ENCODE measurements at places on chromosomes 7 and 10. TPM values are rescaled to one million over a fixed set of nuclear protein-coding genes. Genes with fewer than 3 reads are reported as not detected.

The SEMA4G gene
- total RNA-seq = 0.52 TPM

The NFKB2 gene
- 8.6 TPM for total RNA-seq

The MAT1A gene
- total RNA-seq = 1.3 TPM

The CCDC7 gene
- total RNA-seq = 6.0 TPM

The PNLIPRP2 gene
- not detected for total RNA-seq

The ASZ1 gene
- total RNA-seq = not detected

The C7orf57 gene
- total RNA-seq = not detected

The CTAGE8 gene
- total RNA-seq = not detected

The CABCOCO1 gene
- total RNA-seq = not detected

DNA sequence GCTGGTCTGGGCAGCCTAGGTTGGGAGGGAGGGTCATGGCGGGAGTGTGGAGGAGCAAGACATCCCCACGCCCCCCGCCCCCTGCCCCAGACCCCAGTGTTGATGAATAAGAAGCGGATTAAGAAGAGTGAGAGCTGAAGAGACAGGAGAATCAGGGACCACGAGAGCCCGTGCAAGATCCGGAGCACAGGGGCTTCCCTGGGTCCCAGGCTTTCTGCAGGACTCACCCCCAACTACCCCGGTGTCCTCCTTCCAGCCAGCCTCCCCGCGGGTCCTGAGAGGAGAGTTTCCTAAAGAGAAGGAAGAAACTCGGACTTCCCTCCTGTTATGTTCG, 20.1 kb downstream of the GHRHR start:
- DNase-seq = no peak

DNA sequence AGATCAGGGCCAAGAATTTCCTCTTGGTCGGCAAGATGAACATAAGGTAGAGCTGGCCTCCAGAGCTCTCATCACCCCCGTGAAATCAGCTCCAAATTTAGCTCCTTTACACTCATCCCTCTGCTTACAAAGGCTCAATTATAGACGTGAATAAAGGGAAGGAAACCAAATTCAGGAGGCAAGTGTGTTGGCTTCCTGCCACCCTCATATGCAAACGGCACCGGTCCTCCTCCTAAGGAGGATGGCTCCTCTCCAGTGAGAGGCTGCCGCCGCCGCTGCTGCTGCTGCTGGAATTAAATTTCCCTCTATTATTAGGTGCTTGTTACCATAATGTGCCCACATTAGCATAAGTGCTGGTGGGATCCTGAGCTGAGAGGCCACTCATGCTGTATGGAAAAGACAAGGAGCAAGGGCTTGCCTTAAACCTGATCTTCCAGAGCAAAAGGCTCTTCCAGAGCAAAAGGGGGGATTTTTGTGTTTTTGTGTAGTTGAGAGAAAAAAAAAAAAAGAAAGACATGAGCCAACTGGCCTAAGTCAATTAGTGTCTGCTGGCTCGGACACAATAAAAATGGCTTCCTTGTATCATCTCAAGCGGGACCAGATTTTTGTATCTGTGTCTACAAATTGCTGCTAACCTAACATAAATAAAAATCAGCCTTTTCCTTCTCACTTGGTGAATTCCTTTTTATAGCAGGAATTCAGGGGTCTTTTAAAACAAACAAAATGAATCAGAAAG, 68.4 kb downstream of the CDHR3 start:
- DNase-seq = no peak

DNA sequence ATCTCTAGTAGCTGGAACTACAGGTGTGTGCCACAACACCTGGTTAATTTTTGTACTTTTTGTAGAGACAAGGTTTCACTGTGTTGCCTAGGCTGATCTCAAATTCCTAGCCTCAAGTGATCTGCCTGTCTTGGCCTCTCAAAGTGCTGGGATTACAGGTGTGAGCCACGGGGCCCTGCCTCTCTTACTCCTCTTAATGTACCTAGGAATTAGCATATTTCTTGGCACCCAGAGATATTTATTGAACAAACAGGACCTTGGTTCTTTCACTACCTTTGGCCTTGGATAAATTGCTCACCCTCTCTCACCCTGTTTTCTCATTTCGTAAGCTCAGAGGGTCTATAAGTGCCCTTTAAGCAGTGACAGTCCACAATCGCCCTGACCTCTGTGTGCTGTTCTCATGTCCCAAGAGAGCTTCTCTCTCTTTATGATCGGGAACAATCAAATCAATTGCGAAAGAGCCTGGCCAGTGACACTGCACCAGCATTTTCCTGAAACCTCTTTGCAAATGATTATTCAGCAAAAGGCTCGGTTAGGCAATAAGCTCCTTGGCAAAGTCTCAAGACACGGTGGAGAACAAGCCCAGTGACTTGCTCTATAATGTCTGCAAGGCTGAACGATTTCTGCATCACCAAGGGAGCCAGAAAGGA, 117.7 kb downstream of the APBB1IP start:
- peak; percentile 64 for DNase-seq

DNA sequence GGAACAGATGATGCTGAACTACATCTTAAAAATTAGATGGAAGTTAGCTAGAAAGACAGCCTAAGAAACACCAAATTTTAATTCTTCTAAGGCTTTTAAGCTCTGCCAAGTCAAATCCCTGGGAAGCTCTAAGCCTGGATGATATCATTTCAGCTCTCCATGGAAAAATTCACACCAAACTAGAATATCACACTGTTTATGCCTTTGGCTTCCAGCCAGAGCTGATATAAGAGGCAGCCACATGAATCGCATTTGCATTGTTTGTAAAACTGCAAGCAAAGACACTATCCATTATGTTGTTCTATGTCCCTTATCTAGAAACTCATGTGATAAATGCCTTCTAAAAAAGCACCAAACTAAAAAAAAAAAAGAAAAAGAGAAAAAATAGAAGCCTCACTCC, 430.4 kb downstream of the GRID1 start:
- no peak for DNase-seq

- no peak for DNase-seq
These were observed 30.0 kb upstream of the PRKAR1B start for GRCh38 chr7:756928-757560.

GRCh38 chr7:155365146-155365874, 67.6 kb downstream of the INSIG1 start:
- no peak for DNase-seq

DNA sequence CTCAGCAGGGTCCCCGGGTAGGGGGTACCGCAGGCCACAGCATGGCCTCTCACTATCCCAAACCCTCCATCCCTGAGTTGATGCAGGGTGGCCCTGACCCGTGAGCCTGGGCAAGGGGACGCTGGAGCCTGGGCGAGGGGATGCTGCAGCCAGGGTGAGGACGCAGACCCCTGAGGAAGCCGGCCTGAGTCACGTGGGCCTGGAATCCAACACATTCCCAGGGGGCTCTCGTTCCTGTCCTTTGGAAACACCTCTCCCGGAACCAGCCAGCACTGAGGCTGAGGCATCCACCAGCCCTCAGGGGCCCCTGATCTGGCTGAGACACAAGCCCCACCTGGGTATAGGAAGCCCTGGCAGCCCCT, 61.5 kb upstream of the NKX6-2 start:
- no peak for DNase-seq

DNA sequence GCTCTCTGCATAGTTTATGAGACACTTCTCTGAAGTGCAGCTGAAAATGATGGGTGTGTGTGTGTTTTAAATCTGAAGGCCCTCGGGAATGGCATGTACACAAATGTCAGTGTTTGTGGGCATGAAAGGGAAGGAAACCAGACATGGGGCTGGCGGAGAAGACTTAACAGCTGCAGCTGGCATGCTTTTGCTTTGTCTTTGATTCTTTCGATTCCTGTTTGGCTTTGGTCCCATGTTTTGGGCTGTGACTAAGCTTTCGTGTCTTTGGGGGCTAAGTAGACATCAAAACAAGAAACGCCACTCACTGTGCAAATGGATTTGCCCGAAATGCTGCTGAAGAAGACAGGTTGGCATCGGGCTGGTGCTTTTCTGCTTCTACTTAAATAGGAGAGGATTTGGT, 179.3 kb downstream of the PFKFB3 start:
- no peak for DNase-seq

GRCh38 chr10:28681291-28681763, 4.0 kb downstream of the BAMBI start:
- no peak for DNase-seq

GRCh38 chr10:132859084-132859855, 73.3 kb upstream of the NKX6-2 start:
- no peak for DNase-seq

- DNase-seq = no peak
These were observed 159.0 kb downstream of the PLXNA4 start for GRCh38 chr7:132417103-132417906.

- DNase-seq = no peak
These were observed 24.0 kb downstream of the ANKRD22 start for GRCh38 chr10:88827671-88828070.

DNA sequence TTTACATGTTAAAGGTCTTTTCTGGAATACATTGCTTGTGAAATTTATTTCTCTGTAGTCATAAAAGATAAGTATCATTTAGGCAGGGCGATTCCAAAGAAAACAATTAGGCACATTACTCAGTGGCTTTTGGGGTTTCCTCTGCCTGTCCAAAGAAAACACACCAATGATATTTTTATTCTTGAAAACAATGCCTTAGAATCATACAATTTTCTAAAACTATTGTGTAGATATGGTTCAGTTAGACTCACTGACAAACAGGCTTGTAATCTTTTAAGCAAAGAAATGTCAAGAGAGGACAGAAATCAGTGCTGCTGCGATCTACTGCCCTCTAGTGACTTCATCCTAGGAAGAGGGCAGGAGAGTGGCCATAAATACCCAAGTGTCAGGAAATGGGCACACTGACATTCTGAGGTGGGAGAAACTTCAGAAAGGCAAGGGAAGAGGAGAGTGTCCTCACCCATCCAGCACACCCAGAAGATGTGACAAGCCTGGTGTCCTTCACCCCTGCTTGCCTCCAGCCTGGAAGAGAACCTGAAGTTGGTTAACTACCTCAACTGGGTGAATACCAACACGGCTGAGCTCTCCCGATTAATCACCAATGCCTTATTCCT, 120.5 kb downstream of the GALNT11 start:
- no peak for DNase-seq

DNA sequence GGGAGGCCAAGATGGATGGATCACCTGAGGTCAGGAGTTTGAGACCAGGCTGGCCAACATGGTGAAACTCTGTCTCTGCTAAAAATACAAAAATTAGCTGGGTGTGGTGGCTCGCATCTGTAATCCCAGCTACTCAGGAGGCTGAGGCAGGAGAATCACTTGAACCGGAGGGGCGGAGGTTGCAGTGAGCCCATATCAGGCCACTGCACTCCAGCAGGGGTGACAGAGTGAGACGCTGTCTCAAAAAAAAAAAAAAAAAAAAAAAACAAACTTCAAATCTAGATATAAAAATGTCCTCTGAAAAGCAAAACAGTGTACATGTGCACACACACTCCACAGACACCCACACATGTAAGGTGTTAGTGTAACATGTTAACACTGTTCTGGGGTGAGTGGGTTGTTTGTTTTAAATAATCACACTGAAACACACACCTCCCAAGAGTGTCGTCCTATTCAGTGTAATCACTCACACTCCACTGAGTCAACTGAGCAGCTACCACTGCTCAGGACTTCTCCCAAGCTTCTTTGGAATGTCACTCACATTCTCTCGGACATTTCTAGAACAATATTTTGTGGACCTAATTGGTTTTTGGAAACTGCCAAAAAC, 12.8 kb upstream of the RGS10 start:
- DNase-seq = no peak

DNA sequence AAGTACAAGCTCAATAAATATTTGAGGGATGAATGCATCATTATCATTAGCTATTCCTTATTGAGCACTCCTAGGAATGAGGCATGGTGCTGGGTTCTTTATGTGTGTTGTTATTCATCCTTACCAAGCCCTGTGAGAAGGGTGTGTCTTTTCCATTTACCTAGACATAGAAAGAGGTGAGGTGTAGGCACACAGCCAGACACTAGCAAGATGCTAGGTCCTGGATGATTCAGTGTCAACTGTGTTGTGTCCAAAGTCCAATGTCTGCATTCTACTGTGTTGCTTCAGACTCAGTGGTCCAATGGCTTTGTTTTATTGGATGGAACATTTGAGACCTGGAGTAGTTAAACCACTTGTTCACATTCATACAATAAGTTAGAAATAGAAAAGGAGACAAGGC, 605.5 kb downstream of the LRMDA start:
- no peak for DNase-seq

DNA sequence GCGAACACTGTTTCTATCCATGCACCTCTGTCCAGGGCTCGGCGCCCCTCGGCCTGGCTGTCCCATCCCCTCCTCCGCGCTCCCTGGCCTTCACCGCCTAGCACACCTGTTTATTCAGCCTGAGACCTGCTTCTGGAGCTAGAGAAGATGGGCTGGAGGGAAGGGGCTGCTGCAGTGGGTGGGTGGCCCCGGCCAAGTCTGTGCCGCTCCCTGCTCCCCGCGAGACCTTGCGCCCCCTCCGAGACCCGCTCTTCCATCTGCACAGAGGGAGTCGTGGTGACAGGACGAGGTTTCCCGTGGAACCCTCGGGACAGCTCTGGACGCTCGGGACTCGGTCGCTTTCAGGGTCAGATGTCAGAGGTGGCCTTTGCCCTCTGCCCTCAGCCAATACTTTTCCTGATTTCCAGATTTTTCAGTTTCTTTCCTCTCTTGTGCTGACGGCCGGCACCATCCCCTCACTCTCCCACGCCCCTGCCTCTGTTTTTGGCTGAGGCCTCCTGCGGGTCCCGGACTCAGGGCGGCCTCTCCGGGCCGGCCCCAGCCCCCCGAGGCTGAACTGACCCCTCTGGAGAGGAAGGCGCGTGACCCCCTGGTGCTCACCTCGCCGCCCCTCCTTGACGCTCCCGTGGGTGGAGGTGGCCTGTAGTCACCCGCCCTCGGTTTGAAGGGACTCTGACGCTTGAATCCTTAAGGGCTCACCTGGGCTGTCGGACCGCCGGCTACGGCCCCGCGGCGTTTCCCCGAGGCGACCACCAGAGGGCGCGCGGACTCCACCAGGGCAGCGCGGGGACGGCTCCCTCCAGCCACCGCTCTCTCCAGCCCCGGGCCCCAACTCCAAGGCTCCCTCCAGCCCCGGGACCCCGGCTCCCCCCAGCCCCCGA, 15.6 kb downstream of the SHH start:
- peak; percentile 20 for DNase-seq

DNA sequence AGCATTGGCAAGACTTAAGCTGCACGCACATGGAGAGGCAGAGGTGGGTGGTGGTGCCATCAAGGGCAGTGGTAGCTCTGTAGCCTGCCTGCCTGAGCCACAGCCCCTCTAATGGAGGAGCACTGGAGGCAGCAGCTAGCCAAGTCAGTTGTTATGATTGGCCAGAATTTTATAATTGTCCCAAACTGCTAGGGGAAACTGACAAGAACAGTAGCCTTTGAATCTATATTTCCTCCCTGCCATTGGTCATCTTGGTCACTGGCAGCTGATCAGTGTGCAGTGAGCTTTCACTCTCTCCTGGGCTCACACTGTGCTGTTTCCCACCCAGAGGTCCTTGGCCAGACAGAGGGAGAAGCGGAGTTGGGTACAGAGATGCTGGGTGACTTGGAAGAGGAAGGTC, 9.6 kb upstream of the ZNF783 start:
- no peak for DNase-seq

- no peak for DNase-seq
These were observed 93.9 kb downstream of the PPP1R9A start for GRCh38 chr7:95001258-95001657.

- DNase-seq = no peak
These were observed 208.6 kb downstream of the PTPRN2 start for GRCh38 chr7:158378978-158379377.
